ENCODE measurements at places on chromosomes 5 and 9. TPM values are rescaled to one million over a fixed set of nuclear protein-coding genes. Genes with fewer than 3 reads are reported as not detected.

Gene NREP
- total RNA-seq: 5.1 TPM

- no peak for DNase-seq
Measured at GRCh38 chr5:53537711-53538110, 22.7 kb upstream of the NDUFS4 start.

- no peak for DNase-seq
Measured at GRCh38 chr5:97131139-97131710, 11.2 kb downstream of the LIX1 start.

- no peak for DNase-seq
Measured at GRCh38 chr5:66362046-66362445, 217.9 kb downstream of the SREK1 start.

DNA sequence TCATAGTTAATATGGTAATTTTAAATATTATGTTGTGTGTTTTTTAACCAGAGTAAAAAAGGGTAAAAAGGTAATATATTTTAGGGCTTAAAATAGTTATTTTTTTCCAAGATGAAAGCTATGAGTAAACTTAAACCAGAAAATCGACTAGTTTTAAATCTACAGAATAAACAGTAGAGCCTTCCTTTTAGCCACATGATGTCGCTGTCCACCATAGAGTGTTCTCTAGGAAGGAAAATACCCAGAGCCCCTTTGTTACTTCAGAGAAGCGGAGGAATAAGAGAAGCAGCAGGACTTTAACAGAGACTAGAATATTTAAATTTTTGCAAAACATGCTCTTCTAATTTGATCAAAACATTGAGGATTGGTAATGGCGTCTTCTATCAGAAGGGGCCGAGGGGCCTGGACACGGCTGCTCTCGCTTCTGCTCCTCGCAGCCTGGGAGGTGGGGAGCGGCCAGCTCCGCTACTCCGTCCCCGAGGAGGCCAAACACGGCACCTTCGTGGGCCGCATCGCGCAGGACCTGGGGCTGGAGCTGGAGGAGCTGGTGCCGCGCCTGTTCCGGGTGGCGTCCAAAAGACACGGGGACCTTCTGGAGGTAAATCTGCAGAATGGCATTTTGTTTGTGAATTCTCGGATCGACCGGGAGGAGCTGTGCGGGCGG is at the start of gene PCDHA2:
TSS of gene PCDHA2 (plus strand) at position 258 of the 664 bp plus-strand sequence.
- no peak for DNase-seq

DNA sequence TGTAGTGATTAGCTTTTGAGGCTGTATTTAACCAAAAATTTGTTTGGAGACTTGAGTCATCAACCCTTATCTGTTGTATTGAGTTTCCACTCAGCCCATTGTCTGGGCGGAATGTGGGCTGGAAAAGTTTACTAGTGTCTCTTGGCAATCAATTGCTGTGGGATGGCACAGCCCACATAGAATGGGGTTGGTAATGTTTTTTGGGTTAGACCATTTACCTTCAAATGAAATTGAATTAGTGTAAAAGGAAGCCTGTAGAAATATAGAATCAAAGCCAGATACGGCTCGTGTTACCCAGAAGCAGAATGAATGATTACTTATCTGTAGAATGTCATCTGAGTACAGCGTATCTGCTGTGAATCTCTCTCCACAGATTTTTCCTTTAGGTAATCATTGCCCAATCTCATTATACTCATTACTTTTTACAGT is 142.9 kb downstream of the AOPEP start:
- DNase-seq: no peak

Gene CCL27
- total RNA-seq: not detected

DNA sequence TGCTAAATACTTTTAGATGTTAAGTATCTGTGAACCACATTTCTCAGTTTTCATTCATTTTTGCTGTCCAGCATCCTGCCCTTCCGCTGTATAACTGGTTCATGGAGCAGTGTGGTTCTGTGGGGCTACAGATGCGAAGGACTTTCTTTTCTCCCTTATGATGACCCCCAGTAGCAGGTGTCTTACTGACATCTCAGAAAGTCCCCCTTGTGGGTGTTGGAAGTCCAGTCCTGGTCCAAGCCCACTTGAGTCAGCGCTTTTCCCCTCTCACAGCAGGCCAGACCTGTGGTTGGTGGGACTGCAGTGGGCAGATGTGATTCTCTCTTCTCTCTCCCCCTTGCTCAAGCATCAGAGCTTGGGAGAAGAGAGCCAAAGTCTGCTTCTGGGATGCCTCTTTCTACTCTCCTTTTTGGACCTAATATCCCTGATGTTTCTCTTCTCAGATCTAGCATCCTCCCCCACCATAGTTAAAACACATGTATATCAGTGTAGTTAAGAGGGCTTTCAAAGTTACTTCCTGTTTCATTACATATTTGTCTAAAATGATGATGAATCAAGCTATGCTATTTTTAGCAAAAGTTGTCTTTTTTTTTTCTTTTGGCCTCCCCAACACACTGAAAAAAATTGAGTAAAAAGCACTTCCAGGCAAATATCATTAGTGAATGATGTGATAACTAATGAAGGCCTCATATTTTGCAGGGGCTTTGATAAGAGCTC is 119.5 kb upstream of the ZNF618 start:
- DNase-seq: no peak

DNA sequence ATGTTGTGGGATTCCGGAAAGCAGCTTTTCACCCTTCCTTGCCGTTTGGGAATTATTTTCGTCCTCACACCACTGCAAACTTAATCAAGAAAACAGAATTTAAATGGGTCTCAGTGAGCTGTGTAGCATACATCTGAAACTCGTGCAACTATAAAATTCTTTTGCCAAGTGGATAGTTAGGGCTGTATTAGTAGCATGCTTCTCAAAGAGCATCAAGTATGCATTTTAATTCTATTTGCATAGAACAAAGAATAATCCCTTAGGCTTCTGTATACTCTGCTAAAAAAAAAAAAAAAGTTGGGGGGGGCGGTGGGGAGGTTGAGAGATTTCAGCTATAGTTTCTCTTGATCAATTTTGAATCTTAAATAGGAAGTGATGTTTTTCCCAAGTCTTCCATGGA is 11.8 kb upstream of the APBA1 start:
- no peak for DNase-seq

Gene ACOT12
- 0.46 TPM for total RNA-seq

GRCh38 chr5:74378464-74378863 is 262.1 kb downstream of the ENC1 start:
- no peak for DNase-seq

Gene PLCXD3
- total RNA-seq: not detected

Gene LCN9
- total RNA-seq: not detected

Gene GGTA1
- not detected for total RNA-seq

Measured in naive thymus-derived CD4-positive, alpha-beta T cell (primary cell).